Activated CD4-positive, alpha-beta T cell treated with anti-CD3 and anti-CD28 coated beads for 24 hours (primary cell): ENCODE measurements at places on chromosomes 6 and 20.

DNA sequence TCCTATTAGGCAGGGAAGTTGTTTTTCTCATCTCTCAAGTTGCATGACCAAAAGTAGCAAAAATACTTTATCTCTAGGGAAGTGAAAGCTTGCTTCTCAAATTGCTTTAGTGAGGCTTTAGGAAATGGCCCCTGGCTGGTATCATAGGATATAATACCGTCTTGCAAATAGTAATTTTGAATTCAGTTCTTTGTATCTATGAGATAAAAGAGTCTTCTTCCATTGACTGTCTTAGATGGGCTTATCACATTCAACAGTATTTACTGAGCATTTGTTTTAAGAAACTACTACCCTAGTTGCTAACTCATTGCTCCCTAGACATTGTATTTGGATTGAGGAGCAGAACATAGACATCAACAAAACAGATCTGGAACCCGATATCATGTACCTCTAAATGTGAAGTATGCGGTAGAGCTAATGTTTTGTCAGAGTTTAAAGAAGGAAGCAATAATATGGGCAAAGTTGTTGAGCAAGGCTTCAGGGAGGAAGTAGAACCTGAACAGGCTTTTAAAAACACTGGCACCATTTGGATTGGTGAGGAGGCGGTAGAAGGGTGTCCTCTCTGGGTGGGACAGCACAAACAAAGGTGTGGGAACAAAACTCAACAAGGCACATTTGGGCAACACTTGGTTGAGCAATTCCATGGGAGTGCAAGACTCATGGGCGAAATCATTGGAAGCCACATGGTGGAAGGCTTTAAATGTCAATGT, 101.5 kb downstream of the SGK1 start:
- no peak for DNase-seq

- DNase-seq, result no peak
Observed at GRCh38 chr6:101393251-101393828, at the start of gene GRIK2. Gene GRIK2 (plus strand): TSS chr6:101393708.

GRCh38 chr20:57262784-57263609, 3.4 kb downstream of the BMP7 start:
- DNase-seq, result no peak

DNA sequence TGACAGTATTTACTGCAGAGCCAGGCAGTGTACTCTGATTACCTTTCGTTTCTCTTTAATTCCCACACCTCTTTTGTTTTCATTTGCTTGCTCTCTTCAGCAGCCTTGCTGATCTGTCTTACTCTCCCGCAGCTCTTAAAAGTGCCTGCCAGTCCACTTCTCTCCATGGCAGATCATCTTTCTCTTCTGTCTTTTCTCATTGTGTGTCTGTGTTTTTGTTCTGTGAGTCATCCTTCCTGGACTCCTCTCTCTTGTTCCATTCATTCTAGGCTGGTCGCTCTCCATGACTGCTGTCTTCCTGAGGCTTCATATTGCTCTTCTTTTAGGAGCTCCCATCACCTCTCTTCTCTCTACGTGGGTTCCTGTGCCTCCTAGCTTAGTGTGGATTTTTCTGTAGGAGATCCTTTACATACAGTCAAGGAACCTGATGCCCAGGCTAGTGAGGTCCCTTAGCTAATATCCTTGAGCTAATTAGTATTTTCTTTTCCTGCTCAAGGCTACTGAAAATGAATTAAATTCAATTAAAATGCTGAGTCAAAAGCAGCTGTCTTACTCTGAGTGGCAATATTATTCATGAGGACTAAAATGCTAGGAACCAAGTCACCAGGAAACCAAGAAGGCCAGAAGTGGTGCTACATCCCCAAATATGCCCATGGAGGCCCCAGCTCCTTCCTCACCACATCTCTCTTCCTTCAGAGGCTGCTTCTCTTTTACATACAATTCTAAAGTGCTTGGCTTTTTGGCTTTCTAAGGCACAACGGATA, 86.1 kb downstream of the SLX4IP start:
- no peak for DNase-seq

DNA sequence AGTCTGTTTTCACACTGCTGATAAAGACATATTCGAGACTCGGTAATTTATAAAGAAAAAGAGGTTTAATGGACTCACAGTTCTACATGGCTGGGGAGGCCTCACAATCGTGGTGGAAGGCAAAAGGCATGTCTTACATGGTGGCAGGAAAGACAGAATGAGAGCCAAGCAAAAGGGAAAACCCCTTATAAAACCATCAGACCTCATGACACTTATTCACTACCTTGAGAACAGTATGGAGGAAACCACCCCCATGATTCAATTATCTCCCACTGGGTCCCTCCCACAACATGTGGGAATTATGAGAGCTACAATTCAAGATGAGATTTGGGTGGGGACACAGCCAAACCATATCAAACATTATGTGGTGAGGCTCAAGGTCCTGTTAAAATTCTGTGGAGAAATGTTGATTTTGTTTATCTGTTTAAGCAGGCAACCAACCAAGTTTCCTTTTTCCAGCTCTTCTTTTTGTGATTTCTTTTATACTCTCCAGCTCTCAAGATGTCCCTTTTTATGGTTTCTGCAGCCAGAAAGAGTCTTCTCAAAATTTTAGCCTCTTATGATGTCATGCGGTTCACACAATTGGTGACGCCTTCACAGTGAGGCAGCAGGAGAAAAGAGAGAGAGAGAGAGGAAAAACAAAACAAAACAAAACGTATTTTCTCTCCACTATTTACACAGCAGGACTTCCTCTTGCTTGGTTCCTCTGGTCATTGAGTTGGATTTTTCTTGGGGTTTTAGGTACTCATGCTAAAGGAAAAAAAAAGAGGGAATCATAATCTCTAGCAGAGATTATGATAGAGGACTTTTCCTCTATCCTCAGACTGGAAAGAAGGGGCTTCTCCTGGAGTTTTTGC, 18.0 kb downstream of the AIG1 start:
- DNase-seq, result no peak

DNA sequence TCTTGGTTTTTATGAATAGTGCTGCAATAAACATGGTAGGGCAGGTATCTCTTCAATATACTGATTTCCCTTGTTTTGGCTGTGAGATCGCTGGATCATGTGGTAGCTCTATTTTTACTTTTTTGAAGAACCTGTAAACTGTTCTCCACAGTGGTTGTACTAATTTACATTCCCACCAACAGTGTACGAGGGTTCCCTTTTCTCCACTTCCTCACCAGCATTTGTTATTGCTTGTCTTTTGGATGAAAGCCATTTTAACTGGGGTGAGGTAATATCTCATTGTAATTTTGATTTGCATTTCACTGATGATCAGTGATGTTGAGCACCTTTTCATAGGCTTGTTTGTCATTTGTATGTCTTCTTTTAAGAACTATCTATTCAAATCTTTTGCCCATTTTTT, 8.0 kb upstream of the ARG1 start:
- no peak for DNase-seq

DNA sequence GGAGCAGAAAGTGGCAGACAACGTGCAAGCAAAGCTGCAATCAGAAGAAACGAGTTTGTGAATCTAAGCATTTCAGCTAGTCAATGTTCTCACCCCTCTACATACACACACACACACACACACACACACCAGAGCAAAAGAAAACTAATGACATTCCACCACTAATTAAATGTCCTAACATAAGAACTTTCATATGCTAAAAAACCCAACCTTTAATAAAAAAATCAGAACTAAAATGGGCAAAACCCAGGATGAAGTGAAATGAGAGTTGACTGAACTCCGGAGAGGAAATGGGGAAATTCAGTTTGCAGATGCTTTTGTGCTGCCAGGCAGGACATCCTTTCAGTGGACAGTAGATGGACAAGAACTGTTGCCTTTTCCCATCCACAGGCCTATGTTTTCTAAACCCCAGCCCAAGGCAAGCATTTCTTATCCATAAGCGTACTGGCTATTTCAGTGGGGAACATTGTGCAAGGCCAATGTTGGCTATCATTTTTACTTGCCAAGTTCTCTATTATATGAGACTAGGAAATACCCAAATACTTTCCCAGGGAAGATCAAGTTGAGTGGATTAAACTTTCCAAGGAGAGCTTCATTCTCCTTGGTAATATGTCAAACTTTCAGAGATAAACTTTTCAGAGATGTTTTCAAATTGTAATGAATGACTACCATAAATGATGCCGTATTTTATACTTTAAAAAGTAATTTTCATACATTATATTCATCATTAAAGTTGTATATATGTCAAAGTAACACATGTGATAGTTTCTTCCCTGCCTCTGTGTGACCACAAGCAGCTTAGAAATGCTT, 27.3 kb downstream of the RIN2 start:
- no peak for DNase-seq

DNA sequence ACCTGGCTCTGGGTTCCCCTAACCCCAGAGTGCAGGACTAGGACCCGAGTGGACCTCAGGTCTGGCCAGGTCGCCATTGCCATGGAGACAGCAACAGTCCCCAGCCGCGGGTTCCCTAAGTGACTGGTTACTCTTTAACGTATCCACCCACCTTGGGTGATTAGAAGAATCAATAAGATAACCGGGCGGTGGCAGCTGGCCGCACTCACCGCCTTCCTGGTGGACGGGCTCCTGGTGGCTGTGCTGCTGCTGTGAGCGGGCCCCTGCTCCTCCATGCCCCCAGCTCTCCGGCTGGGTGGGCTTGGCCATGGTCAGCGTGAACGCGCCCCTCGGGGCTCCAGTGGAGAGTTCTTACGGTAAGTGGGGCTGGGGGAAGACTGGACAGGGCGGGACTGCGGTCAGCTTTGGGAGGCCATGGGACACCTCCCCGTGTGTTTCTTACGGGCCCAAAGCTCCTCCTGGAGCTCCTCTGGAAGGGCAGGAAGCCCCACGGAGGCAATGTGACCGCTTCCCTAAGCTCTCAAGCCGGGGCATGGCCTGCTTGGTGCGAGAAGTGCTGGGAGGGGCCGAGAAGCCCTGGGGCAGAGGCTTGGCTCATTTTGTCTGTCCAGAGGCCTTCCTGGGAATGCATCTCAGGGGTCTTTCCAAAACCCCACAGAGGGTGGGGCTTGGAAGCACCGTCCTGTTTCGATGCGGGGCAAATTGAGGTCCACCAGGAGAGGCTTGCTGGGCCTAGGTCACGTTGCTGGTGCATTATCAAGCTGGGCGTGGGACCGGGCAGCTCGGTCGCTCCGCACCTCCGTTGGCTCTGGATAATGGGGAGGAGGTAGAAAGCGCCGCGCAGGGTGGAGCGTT, at the start of gene HNF4A:
Gene HNF4A, plus strand, starts transcription at position 202 of the 855 bp plus-strand sequence. Its CDS starts 106 bp downstream, at position 308.
- DNase-seq, result no peak

DNA sequence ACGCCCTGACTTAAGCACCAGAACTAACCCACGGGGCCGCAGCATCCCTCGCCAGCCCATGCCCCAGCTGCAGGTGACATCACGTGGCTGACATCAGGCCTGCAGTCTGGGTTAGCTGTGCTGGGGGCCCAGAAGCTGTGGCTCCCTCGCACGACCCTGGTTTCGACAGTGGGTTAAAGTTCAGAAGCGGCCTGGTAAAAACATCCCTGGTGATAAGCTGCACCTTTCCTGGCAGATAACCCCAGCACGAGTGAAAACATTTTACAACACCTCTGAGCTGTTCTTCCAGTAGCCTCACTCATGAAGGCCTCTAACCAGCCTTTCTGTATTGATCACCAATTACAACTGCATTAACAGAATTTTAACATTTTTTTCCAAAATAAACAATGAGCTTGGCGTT, 136.4 kb upstream of the RREB1 start:
- DNase-seq, result no peak

GRCh38 chr6:104019075-104019753, 840.5 kb downstream of the HACE1 start:
- DNase-seq, result no peak

GRCh38 chr6:22026164-22026678, 270.6 kb downstream of the PRL start:
- no peak for DNase-seq

- no peak for DNase-seq
Observed at GRCh38 chr6:104400844-104401243, 458.9 kb downstream of the HACE1 start.

GRCh38 chr6:93447874-93448273, 28.5 kb upstream of the EPHA7 start:
- DNase-seq, result no peak

DNA sequence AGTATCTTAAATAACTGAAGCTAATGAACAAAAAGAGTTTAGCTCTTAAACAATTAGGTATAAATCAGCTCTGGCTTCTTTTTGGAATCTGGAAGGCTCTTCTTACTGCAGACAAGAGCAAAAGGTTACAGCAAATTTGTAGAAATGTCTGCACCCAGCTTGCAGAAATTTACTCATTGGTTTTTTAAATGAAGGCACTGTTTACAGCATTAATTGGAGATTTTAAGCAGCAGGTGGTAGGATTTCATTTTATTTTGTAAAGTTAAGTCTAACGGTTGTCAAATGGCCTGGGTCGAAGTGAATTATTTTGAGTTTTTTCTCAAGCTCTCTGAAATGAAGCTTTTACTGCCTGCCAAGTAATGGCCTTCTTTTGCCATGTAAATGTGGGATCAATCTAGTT, 102.1 kb downstream of the NRSN1 start:
- no peak for DNase-seq
